ENCODE measurements at places on chromosomes 13 and 19.

DNA sequence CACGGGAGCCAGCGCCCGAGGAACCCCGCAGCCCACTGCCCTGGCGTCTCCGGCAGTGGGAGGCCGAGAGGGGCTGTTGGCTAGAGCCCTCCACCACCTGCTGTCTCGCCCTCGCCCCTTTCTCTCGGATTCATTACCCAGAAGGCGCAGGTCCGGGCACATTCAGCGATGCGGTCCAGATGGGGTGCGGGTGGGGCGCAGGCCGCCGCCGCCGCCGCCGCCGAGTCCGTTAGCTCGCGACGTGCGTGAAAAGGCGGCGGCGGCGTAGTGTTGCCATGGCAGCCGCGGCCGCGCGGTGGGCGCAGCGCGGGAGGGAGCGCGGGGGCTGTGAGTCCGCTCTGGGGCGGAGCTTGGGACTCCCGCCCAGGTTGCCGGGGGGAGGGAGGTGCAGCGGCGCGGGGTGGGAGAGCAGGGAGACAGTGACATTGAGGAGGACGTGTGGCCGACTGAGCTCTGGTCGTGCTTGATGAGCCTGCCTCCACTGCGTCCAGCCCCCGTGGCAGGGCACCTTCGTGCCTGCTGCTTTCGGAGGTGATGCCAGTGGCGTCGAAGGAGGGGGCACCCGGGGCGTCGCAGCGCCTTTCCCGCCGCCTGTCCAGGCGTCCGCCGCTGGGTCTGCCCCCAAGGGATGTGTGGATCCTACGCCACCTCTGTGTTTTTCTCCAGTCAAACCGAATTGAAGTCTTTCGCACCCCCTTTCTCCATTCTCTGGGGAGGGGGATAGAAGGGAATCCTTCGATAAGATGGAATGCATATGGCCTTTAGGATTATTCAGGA is at the start of gene KATNAL1:
Gene KATNAL1 (minus strand): TSS at position 358 of the 777 bp plus-strand sequence. CDS start 23,774 bp downstream, outside the sequence.
- DNase-seq = peak; percentile 66

- peak; percentile 41 for DNase-seq
Observed at GRCh38 chr19:13784731-13785452, 10.4 kb upstream of the ZSWIM4 start.

DNA sequence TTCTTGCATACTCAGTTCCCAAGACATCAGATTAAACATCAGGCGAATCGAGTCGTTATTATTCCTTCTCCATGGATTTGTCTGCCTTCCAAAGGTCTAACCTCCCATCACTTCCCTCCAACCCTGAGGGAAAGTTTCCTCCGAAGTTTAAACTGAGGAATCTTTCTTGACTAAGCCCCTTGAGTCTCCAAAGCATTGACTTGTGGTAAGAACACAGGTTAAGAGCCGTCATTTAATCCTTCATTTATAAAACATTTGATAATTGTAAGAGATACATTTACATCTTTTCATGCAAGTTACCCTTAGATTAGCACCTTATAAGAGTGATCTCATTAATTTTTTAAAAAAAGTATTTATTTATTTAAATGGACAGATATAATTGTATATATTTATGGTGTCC is at the start of gene OR7A10:
Gene OR7A10 (minus strand): TSS at position 101 of the 400 bp plus-strand sequence. CDS start 7,045 bp downstream, outside the sequence.
- no peak for DNase-seq

GRCh38 chr19:1465191-1466016 is 13.6 kb downstream of the C19orf25 start:
- no peak for DNase-seq

- DNase-seq = peak; percentile 93
Observed at GRCh38 chr19:38658462-38659306, 11.2 kb downstream of the ACTN4 start.

DNA sequence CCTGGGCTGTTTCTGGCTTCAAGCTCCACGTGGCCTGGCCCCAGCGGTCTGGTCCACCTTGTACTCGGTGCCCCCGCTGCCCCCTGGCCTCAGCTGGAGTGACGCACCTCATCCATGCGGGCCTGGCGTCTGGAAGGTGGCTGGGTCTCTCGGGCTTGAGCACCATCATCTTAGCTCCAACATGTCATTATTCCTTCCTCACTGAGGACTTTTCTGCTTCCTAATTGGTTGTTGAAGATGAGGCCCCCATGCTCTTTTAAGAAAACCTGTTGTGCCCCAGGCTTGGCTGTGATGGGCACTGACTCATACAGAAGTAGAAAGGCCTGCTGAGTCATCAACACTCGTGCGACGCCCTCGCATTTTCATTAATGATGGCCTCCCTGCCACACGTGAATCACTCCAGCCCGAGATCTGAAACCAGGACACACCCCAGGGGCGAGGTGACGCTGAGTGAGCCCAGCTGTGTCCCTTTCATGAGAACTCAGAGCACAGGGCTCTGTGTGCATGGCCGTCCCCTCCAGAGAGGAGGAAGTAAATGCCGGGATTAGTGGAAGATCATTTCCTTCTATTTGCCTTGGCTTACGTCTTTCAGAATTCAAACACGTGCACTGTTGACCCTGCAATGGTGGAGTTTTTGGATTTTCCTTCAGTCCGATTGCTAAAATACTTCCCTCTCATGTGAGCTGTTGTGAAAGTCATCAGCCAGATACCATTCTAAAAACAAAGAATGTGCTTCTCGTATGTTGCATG is 14.0 kb upstream of the GJA3 start:
- peak; percentile 96 for DNase-seq

Measured in RKO (cell line).